ENCODE measurements at places on chromosomes 13 and 19.

GRCh38 chr13:36885901-36886300 lies 34.1 kb downstream of the SMAD9 start:
- no peak for DNase-seq

DNA sequence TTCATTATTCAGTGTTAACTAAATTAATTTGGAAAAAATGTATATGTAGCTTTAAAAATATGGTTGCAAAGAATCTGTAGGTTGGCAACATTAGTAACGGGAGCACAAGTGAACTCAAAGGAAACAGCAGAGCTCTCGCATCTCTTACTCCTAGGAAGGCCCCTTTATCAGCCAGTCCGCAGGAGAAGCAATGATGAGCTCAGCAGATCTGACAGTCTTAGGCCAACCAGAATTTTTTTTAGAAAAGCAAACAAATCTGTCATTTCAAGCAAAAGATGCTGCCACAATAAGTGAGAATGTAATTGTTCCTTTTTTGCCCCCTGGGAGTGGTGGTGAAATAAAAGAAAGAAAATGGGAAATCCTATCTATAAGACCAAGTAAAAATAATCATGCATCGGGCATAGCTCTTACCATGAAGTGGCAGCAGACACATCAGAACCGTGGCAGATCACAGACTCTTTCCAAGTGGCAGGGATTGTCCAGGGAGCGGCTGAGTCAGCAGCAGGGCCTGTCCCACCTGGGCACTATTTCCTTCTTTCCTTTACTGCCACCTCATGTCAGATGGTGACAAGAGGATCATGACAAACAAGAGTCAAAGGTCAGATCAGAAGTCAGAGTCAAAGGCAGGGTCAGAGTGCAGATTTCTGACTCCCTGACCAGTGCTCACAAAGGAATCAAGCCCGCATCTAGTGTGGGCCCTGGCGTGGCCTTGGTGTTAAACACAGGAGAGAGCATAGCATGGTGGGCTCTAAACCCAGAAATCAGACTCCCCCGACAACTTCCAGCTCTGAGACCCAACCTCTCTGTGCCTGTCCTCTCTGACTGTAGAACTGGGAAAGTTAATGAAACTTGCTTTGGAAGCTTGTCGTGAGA lies 84.0 kb upstream of the MTIF3 start:
- no peak for DNase-seq

DNA sequence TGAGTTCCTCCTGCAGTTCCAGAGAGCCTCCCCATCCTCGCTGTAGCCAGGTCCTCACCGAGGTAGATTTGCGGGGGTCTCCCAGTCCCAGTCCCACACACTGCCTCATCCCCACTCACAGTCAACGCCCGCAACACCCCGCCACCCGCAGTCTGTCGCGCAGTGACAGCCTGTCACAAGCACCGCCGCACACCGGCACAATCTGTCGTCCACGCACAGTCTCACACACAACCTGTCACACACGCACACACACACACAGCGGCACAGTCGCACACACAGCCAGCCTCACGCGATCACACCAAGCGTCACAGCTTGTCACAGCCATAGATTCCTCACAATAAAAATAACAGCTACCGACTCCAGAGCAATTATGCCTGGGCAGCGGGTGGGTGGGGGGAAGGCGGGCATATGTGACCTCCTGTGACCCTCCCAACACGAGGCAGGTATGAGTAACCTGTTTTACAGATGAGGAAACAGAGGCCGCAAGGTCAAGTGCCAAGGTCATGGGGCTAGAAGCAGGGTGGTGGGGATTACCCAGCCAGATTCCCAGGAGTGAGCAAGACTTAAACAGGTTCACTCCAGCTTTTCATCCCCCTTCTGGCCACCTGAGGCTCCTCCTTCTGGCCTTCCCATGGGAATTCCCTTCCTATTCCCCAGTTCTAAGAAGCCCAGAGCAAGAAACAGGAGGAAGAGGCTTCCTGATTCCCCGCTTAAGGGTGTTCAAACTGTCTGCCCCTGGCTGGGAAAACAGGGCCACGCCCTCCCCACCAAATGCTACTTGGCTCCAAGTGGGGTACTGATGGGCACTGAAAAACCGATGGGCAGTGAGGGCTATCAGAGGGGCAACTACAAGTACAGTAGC lies 13.9 kb downstream of the NFIX start:
- DNase-seq: no peak

DNA sequence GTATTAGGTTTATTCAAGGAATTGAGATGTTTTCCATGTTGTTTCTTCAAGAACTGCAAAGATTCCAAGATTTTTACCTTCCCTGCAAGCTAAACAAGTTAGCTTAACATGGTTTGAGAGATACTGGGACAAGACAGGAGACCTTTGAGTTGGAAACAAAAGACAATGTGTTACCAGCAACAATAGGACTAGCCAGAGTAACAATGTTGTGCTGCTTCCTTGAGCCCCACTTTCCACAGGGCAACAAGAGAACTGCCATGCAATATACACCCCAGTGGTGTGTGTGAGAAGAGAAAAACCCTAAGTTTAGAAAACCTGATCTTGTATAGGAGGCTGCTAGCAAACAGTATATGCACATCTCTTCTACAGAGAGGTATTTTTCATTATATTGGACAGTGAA lies 264.6 kb downstream of the PCDH20 start:
- DNase-seq: no peak

GRCh38 chr13:112143046-112143752 lies 76.2 kb downstream of the SOX1 start:
- no peak for DNase-seq
